ENCODE measurements at places on chromosomes 2 and 18.

- DNase-seq: no peak
These were observed 29.8 kb downstream of the PIKFYVE start for GRCh38 chr2:208295834-208296233.

GRCh38 chr18:70332694-70333093 lies 43.8 kb downstream of the SOCS6 start:
- no peak for DNase-seq

DNA sequence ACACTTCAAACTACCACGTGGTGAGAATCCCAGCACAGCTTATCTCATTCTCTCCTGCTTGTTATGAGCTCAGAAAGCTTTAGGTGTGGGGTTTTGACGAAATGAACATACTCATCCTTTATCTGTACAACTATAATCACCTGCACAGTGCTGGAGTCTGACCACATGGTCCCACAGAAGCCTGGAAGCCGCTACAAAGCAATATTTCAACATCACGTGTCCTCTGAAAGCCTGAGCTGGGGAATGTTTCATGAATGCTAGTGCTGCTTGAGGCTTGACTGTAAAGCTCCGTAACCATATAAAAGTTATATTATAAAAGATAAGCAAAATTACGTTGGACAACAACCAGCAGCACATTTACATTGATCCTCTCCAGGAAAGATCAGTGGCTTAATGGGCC lies 43.9 kb downstream of the PIEZO2 start:
- DNase-seq: no peak

- DNase-seq: no peak
These were observed 140.2 kb upstream of the OTOS start for GRCh38 chr2:240280621-240281020.

DNA sequence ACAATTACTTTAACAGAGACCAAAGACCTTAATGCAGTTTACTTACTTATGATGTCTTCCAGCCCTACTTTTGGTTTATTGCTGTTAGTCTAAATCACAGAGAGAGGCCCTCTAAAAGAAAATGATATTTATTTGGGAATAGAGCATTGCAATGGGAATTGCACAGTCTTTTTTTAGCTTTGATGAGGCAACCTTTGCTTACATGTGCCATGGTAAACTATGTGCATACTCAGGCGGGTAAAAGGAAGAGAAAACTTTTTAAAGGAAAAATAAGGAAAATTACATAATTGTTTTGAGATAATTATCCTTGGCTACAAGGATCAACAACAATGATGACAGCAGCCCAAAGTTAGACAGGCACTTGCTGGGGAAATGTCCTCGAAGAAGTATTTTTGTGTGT lies 78.6 kb downstream of the EFEMP1 start:
- no peak for DNase-seq

DNA sequence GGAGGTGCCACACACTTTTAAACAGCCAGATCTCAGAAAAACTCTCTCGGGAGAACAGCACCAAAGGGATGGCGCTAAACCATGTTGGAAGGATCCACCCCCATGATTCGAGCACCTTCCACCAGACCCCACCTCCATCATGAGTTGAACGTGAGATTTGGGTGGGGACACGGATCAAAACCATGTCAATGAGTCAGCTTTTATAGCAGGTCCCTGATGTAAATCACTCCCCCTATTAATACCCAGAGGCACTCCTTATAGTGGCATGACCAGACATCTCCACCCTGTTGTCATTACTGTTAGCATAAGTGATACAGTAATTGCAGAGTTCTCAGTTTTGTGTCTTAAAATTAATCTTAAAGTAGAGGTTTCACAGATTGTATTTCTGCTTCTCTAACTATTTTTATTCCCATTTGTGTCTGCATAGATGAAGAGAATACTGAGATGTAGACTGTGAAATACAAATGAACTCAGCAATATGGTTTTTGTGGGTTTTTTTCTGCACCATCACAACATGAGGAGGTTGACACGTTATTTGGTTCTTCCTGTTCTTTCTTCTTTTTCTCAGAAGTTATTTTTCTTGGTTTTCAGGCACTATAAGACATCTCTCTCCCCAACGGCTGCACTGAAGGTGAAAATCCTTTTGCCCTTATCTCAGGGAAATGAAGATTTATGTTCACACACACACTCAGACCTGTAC lies 218.2 kb downstream of the ARL4C start:
- DNase-seq: no peak

GRCh38 chr2:120388222-120389035 lies 42.5 kb downstream of the INHBB start:
- DNase-seq: no peak

DNA sequence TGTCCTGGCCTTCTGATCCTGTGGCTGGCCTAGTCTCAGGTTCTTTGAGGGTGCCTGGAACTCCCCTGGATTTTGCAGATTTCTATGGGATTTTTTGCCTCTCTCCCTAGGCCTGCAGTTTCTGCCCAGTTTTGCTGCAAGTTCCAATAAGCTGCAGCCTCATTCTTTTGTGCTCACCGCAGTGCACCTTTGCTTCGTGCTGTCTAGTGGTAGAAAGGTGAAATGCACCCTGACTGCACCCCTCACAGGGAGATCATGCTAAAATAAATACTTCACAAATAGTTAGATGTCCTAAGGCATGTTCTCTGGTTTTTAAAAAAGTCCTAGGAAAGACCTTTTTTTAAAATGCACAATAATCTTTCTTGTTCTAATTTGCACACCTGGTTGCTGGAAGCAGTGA lies 72.5 kb downstream of the GNAL start:
- DNase-seq: no peak

GRCh38 chr2:29010946-29011345 lies 29.8 kb downstream of the TOGARAM2 start:
- no peak for DNase-seq

Data from NCI-H526 (cell line).